Lung (tissue), 17 donors: ENCODE measurements at places on chromosomes 2 and 18. TPM values are rescaled to one million over a fixed set of nuclear protein-coding genes. Genes with fewer than 3 reads are reported as not detected.

The LBX2 gene
- total RNA-seq, result 0.63 TPM

The GBX2 gene
- not detected for total RNA-seq

The CASP8 gene
- total RNA-seq, result 32.3 TPM

The MARCO gene
- total RNA-seq, result 213 TPM

The ALPI gene
- not detected for total RNA-seq

The C2orf80 gene
- total RNA-seq, result not detected

The WNT10A gene
- total RNA-seq, result 0.65 TPM

The CDH7 gene
- 0.40 TPM for total RNA-seq

The KCNE4 gene
- total RNA-seq, result 1.2 TPM

The TRABD2A gene
- 3.1 TPM for total RNA-seq

The KDM3A gene
- 130 TPM for total RNA-seq

DNA sequence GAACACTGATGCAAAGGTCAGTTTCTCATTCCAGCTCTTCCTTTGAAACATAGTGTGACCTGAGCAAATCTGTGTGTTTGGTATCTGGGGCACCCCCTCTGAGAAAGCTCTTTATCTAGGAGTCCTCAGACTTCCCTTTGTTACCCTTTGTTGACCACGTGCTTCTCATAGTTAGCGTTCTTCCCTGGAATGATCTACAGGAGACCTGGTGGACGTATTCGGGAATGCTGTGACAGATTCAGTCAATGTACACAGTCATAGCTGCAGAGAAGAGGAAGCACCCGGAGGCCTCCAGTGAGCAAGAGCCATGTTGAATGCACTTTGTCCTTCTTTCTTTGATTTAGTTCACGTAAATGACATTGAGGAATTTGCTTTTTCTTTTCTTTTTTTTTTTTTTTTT is 10.7 kb upstream of the CHMP1B start:
- H3K36me3 ChIP-seq, result no peaks in the 10 kb centered on the region
- no peak overlapping the region for H3K27ac ChIP-seq
- DNase-seq, result no peak
- H3K4me1 ChIP-seq, result no peaks in the 10 kb centered on the region
- no peaks in the 10 kb centered on the region for H3K27me3 ChIP-seq
- H3K4me3 ChIP-seq, result no peak overlapping the region

DNA sequence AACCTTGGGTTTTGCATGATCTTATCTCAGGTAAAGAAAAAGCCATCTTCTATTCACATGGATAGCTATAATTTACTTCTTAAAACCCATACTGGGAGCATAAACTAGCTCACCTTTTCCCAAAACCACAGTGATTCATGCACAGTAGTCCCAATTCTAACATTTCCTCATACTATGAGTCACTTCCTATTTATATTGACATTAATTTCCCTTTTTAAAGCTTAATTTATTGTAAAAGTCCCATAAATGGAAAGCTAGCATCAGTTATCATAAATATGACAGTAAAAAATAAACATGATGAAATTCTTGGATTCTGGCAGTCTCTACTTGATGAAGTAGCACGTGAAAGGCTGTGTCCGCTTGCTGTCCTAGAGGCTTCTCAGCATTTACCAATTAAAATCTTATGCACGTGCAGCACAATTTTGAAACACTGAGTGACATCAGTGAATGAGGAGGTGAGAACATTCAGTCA is 180.1 kb downstream of the CDH2 start:
- H3K27me3 ChIP-seq, result no peaks in the 10 kb centered on the region
- H3K36me3 ChIP-seq, result no peaks in the 10 kb centered on the region
- no peak overlapping the region for H3K27ac ChIP-seq

DNA sequence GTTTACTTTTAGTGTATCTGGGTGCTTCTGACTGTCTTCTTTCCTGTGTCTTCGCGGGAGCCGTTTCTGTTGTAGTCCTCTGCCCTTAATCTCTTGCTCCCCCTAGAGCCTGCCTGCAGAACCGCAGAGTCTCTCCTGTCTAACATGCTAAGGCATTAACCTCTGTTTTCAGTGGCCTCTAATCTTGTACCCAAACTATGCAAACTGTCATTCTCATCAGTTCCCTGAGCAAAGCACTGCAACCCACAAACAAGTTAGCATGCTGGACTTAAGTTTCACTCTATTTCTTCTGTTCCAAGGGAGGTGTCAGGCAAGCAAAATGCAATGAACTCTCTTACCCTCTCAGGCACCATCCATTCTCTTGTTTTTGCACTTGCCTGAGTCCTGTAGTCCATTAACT is 138.4 kb downstream of the OTX1 start:
- H3K36me3 ChIP-seq, result no peaks in the 10 kb centered on the region
- no peak for DNase-seq
- H3K4me3 ChIP-seq, result no peak overlapping the region
- no peaks in the 10 kb centered on the region for H3K4me1 ChIP-seq

- no peaks in the 10 kb centered on the region for H3K27me3 ChIP-seq
- H3K27ac ChIP-seq, result no peak overlapping the region
- DNase-seq, result no peak
- peaks cover 2% of the 10 kb centered on the region for H3K4me1 ChIP-seq
- H3K36me3 ChIP-seq, result no peaks in the 10 kb centered on the region
Measured at GRCh38 chr2:64192125-64192479, 47.9 kb upstream of the PELI1 start.

- no peaks in the 10 kb centered on the region for H3K36me3 ChIP-seq
- no peak overlapping the region for H3K4me3 ChIP-seq
- H3K4me1 ChIP-seq, result peaks cover 10% of the 10 kb centered on the region
- DNase-seq, result no peak
Measured at GRCh38 chr2:218992703-218993344, 398 bp downstream of the CRYBA2 start.

DNA sequence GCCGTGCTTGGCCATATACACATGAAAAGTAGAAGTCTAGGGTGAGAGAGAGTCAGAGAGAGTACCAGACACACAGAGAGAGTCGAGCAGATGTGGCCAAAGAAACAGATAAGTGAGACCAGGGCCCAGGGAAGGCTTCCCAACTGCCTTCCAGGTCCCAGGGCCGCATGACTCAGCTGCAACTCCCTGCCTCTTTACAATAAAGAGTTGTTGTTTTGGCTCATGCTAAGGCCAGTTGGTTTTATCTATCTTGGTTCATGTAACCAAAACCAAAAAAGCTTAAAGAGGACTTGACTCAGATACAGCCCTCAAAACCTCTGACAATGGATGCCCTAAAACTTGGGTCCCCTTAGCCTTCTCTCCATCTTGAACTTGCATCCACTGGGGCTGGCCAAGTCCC is 36.9 kb downstream of the REEP1 start:
- no peak overlapping the region for H3K4me3 ChIP-seq
- DNase-seq, result no peak
- no peaks in the 10 kb centered on the region for H3K36me3 ChIP-seq
- H3K4me1 ChIP-seq, result peaks cover 10% of the 10 kb centered on the region

- no peaks in the 10 kb centered on the region for H3K27me3 ChIP-seq
- DNase-seq, result peak; percentile 63
- H3K27ac ChIP-seq, result no peak overlapping the region
Measured at GRCh38 chr2:45654250-45654649, 2.8 kb downstream of the PRKCE start.

DNA sequence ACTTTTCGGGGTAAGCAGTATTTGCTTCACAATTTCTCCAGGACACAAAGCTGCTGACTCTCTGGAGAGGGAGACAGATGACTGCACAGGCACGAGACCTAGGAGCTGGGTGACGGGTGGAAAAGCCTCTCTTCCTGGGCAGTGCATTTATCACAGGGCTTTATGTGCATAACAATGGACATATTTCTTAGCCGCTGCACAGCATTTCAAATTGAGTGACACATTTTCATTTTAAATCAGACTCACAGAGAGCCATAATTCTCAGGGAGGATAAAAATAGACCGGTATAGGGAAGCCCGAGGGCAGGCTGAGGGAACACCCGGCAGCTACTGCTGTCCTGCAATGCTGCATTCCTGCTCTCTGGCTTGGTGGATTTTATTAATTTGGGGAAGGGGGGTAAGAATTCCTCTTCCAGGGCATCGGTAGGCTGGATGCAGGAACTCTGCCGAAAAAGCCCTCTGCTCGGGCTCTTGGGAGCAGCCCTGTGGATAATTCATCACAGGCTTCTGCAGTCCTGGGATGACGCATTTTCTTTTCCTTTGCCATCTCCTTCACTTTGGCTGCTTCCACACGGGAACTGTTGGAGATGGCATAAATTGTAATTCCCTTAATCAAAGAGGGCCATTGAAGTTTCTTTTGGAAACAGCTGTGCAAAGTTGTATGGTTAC is 108.1 kb upstream of the ACAA2 start:
- DNase-seq, result no peak
- H3K27me3 ChIP-seq, result no peaks in the 10 kb centered on the region
- no peak overlapping the region for H3K4me3 ChIP-seq

GRCh38 chr2:133475610-133476009 is 92.7 kb downstream of the NCKAP5 start:
- no peaks in the 10 kb centered on the region for H3K4me1 ChIP-seq
- no peaks in the 10 kb centered on the region for H3K36me3 ChIP-seq
- no peaks in the 10 kb centered on the region for H3K27me3 ChIP-seq
- H3K27ac ChIP-seq, result no peak overlapping the region

DNA sequence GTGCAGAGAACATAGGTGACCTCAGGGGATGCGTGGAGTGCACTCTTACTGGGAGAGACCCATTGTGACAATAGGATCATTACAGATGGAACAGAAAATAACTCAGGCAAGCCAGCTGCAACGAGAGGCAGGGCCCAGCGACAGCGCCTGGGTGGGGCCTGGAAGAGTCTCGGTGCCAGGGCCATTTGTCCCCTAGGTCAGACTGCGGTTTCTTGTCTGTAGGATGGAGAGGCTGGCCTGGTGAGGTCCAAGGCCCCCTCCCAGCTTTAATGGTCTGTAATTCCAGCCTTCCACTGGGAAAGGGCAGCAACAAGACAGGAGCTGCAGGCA is 208.6 kb upstream of the APCDD1 start:
- no peak overlapping the region for H3K27ac ChIP-seq
- no peaks in the 10 kb centered on the region for H3K27me3 ChIP-seq
- no peaks in the 10 kb centered on the region for H3K36me3 ChIP-seq
- H3K4me3 ChIP-seq, result no peak overlapping the region

GRCh38 chr2:8312221-8312620 is 369.6 kb upstream of the ID2 start:
- H3K27me3 ChIP-seq, result no peaks in the 10 kb centered on the region
- H3K27ac ChIP-seq, result no peak overlapping the region
- peaks cover 19% of the 10 kb centered on the region for H3K4me1 ChIP-seq
- no peak for DNase-seq
- H3K4me3 ChIP-seq, result no peak overlapping the region

DNA sequence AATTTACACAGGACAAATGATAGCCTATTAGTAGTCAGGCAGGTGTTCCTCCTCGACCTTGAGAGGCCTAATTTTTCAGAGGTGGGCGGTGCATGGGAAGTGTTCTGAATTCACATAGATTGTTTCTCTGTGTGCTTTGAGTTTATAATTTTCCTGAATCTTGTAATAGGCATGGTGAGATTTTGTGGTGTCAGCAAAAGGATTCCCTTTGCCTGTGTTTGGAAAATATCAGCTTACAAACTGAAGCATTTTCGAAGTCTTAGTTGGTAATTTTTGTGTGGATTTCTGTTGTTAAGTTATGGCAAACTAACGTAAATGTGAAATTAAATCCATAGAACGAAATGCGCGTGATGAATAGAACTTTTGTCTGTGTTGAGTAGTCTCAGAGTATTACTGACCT is 194.0 kb upstream of the RBMS1 start:
- H3K27me3 ChIP-seq, result no peaks in the 10 kb centered on the region
- H3K4me3 ChIP-seq, result no peak overlapping the region
- DNase-seq, result no peak
- H3K27ac ChIP-seq, result no peak overlapping the region
- no peaks in the 10 kb centered on the region for H3K36me3 ChIP-seq
